BE2C (cell line): ENCODE measurements at places on chromosomes 1 and 21.

GRCh38 chr1:199161319-199161680 is 522.5 kb downstream of the PTPRC start:
- no peak for DNase-seq

GRCh38 chr1:192022827-192023226 is 135.4 kb upstream of the RGS18 start:
- DNase-seq, result no peak

DNA sequence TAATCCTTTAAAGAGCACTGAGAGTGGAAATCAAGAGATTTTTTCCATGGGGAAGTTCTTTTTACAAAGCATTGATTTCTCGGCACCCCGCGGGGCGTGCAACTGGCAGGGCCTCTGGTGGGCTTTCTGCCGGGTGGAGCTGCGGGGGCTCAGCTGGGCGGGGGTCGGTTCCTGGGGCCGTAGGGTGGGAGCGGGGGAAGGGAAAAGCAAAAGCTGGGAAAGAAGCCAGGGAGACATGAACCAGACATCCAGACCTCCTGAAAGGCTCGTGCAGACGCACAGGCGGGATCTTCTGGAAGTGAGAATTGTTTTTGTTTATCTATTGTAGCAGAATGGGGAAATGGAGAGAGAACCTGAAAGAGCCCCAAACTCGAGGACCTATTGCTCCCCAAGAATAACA is 235.2 kb downstream of the FAM72C start:
- peak; percentile 60 for DNase-seq

DNA sequence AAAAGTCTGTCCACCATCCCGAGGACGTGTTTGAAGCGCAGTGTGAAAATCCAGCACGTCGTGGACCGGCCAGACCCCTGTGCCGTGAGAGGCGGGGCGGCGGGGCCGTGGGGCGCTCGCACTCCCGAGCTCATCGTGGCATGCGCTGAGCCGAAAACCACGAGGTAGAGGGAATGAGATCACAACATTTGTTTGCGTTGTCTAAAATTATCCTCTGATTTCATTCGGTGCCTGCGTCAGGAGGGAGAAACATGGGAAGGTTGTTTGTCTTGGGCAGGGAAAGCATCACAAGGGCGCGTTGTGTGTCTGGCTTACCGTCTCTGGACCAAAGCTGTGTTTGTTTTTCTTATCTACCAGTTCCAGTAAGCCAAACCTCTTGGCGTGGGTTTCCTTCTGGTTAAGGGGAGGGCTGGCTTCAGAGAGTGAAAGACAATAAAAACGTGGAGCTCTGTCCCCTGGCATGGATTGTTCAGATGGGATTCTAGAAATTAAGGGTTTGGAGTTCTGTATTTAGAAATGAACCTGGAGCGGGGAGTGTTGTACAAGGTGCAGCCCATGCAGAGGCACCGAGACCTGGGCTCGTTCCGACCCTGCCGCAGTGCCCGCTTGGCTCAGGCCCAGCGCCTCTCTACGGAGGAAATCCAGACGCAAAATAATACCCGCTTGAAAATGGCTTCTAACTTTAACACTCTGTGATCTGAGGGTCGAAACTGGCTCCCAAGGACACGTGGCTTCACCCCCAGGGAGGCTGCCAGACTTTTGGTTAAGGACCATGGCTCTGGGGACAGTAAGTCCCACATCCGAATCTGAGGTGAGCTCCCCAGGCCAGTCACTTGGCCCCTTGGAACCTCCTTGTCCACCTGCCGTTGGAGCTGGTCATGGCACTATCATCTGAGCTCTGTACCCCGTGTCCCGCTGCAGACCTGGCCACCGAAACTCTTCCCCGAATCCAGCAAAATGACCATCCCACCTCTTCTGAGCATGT is 68.7 kb upstream of the FAM3B start:
- no peak for DNase-seq

DNA sequence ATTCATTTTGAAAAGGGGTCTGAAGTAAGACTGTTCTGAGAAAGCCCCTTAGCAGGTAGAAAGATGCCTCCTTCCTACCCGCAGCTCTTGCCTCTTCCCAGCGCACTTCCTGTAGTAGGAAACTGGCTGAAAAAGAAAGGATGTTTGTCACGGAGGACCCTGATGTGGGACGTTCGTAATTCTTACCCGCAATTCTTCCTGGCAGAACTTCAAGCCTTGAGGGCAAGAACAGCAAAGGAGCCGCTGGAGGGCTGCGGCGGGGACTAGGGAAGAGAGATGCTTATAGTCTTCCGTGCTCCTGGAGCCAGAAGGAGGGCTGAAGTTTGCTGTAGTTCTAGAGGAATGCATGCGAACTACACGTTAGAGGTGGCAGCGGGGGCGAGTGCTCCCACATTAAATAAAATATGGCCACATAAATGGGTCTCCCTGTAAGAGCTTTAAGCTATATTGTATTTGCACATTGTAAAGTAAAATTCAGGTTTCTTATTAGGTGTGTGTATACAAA is 6.3 kb downstream of the C1orf53 start:
- no peak for DNase-seq

GRCh38 chr1:78277253-78277652 is 213.5 kb upstream of the PTGFR start:
- DNase-seq, result no peak

- peak; percentile 97 for DNase-seq
These were observed at the start of gene ADAMTS1 for GRCh38 chr21:26845066-26845758. Gene ADAMTS1 (minus strand): TSS chr21:26845409. CDS start chr21:26844954, 455 bp downstream.

DNA sequence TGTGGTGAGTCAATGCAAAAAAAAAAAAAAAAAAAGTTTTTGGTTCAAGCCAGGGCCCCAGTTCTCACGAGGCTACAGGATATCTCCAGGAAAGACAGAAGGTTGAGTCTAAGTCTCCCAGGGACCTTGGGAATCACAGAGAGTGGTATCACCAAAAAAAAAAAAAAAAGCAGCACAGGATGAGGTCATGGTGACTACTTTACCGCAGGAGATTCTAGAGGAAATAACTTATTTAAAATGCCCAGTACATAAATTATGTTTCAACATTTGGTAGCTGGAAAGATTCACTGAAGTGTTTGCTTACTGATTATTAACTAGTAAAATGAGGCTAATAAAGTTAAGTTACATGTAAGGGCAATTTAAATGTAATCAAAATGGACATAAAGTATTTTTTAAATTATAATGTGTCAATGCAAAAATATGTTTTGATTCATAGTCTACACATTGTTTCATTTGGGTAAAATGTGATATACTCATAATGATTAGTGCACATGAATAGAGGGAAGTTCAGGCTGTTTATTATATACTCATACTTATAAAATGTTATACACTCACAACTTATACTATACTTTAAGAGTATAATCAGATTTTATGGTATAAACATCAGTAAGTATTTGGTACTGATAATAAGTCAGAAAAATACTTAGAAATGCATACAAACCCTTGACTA is 84.1 kb downstream of the PLPPR5 start:
- DNase-seq, result no peak

DNA sequence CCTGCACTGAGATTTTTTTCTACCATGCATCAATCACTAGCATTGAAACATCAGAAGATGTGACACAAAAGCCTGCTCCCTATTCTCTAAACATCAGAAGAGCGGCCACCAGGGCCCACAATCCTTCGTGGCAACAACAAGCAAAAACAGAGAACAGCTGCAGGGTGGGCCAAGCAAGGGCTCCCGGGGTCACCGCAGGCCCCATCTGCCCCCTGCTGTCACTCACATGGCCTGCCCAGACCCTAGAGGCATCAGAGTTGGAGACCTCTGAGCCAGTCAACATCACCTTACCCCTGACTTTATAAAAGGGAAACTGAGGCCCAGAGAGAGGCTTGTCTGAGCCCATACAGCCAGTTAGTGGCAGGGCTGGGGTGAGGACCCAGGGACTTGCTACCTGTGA is 1.8 kb downstream of the LAPTM5 start:
- DNase-seq, result no peak

DNA sequence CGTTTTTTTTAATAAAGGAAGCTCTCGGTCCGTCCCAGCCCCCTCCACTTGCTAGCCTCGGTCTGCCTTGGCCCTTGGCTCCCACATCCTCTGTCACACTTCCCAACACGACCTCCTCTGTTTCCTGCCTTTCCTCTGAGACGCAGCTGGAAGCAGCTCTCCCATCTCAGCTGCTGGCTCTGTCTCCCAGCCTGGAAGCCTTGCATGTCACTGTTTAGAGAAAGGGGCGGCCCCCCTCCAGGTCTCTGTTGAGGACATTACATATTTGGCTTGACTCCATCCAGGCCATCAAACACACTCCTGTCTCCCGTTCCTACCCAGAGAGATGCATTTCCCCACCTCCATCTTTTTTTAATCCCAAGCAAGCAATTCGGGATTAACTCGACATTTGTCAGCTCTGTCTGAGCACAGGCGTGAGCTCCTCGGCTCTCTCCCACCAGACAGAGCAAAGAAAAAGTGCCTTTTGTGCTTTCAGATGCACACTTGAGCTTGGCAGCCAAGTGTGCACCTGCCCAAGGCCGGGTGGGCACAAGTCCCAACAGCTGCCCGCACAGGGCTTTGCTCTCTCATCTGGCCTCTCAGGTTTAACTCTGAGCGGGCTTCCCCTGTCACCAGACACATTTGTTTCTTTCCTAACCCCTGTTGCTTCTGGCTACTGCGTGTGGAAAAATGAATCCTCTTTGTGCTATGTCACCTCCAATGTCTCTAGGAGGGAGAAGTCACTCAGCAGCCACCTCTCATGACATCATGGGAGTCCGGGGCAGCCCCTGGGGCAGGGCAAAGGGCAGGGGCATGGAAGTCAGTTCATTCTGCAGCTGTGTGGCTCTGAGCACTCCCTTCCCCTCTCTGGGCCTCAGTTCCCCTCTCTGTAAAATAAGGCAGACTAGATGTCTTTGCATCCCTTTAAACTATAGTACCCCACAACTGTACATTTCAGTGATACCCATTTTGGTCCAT is 108.3 kb downstream of the KCND3 start:
- DNase-seq, result peak; percentile 40

DNA sequence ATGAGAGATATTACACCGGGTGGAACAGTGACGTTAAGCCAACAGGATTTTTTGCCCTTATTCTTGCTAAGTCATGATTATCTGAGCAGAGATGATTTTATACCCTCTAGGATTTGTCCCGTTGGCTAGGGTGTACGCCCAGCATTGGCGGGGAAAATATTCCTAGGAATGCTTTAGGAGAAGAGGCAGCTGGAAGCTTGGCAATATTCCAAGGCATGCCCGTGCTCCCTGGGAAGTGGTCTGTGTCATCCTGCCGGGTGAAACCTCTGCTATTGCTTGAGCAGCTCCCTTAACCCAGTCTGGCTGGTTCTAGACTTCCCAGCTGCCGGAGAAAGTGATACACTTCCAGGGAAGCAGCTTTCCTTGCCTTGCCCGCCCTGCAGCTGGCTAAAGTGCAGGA is 16.2 kb downstream of the CHRNB2 start:
- peak; percentile 76 for DNase-seq

GRCh38 chr1:41588334-41588875 is 103.9 kb upstream of the EDN2 start:
- no peak for DNase-seq

DNA sequence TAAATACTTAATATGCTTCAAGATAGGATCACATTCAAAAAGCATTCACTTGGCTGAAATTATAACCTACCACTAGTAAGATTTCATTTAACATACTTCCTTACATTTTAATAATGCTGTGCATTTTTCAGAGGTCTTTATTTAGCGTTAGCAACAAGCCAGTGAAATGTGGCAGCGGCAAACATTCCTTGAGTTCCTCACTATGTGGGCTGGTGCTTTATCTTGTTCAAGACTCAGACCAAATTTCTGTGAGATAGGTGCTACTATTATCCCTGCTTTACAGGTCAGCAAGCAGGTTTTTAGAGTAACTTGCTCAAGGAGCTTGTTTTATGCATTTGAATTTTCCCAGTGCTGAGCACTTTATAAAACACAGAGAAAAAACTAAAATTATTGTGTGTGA is 132.7 kb downstream of the PLPPR4 start:
- no peak for DNase-seq
